ENCODE measurements at places on chromosomes 6 and 20.
A peak's percentile ranks its signal among the peaks of the same experiment; 100 is the strongest.

DNA sequence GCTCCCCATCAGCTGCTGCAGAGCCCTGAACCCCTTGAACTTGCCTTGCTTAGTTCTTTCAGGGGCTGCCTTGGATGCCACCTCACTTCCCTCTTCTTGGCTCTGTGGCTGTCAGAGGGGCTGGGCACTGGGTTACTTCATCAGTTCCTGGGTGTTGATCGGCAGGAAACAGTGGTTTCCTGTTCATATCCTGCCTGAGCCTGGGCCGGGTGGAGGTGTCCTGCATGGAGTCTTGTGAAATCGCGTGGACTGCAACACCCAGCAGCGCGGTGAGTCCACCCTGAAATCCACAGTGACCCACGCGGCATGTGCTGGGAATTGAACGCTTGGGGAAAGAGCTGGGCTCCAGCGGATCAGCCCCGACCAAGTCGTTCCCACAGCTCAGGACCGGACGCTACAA, 97.5 kb downstream of the CDH26 start:
- DNase-seq = peak; percentile 55

- no peak for DNase-seq
These were observed 136.3 kb downstream of the PREX1 start for GRCh38 chr20:48691523-48691922.

GRCh38 chr20:36116807-36117441, 37.6 kb upstream of the EPB41L1 start:
- no peak for DNase-seq

GRCh38 chr6:143261899-143262436, 188.5 kb downstream of the ADAT2 start:
- DNase-seq = no peak

DNA sequence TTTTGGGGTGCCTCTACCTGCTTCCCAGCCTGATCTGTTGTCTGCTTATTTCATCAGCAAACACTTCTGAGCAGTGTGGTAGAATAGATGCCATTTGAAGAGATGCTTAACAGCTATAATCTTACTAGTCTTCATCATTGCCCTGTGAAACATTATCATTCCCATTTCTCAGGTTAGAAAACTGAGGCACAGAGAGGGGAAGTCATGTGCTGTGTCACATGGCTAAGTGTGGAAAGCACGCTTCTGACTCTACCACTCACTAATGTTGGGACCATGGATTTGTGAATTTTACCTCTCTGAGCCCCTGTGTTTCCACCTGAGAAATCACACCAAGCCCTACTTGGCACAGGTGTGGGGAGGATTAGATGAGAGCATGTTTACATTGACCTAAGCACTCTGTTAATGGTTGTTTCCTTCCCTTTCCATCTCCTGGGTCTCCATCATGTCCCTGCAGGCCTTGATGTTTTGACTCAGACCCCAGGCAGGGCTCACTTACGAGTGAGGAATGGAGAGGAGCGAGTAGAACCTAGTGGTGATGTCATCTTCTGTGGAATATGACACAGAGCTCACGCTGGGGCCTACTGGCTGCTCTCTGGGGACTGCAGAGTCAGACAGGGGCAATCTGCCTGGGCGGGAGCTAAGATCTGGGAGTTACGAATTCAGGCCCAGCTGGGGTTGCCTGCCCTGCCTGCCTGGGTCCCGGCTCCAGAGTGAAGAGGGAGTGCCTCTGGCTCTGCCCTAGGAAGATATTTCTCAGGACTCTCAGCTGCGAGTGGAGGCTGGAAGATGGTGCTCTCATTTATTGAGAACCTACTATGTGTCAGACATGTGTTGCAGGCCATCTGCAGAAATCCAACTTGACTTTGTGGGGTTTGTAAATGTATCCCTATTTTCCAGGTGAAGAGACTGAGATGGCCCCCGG, 64.3 kb downstream of the CDH22 start:
- no peak for DNase-seq

DNA sequence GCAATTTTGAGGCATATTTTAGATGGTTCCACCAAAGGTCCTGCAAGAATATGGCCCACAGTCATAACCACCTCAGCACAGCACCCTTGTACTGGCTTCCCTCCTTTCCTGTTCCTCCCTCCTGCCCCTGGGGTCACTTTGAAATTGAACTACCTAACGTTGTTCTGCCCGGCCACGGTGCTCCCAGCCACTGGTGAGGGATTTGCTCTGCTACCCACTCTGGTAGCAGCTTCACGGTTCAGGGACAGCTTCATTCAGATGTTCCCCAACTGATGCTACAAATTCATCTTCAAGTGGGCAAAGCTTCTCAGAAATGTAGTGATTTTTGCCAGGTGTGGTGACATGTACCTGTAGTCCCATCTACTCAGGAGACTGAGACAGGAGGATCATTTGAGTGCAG, 7.9 kb upstream of the NELFCD start:
- no peak for DNase-seq

DNA sequence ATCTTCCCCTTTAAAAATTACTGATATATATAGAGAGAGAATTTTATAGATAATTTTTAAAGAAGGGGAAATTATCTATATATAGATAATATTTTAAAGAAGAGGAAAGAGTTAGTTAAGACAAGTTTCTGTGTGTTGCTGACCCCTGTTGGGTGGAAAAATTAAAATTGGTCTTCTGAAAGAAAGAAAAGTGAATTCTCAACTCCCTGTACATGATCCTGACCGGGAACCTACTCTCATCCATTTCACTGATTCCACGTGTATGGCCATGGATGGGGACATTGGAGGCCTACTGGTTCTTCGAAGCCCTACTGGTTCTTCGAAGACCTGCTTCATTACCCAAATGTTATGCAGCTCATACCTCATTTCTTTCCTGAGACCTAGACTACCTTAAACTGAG, 53.0 kb upstream of the TCF21 start:
- DNase-seq = no peak

GRCh38 chr20:57139342-57140093, 126.9 kb downstream of the BMP7 start:
- DNase-seq = no peak

- DNase-seq = no peak
These were observed 105.9 kb downstream of the CDKAL1 start for GRCh38 chr6:20640181-20640580.

- DNase-seq = no peak
These were observed 143.3 kb upstream of the HDDC2 start for GRCh38 chr6:125445054-125445453.

GRCh38 chr20:23132293-23132929, 46.3 kb upstream of the CD93 start:
- no peak for DNase-seq

GRCh38 chr20:8542110-8542486, 410.0 kb downstream of the PLCB1 start:
- no peak for DNase-seq

- DNase-seq = no peak
These were observed 92.3 kb upstream of the BEND6 start for GRCh38 chr6:56862415-56863175.

GRCh38 chr6:168301648-168302398, 17.8 kb downstream of the DACT2 start:
- DNase-seq = no peak

DNA sequence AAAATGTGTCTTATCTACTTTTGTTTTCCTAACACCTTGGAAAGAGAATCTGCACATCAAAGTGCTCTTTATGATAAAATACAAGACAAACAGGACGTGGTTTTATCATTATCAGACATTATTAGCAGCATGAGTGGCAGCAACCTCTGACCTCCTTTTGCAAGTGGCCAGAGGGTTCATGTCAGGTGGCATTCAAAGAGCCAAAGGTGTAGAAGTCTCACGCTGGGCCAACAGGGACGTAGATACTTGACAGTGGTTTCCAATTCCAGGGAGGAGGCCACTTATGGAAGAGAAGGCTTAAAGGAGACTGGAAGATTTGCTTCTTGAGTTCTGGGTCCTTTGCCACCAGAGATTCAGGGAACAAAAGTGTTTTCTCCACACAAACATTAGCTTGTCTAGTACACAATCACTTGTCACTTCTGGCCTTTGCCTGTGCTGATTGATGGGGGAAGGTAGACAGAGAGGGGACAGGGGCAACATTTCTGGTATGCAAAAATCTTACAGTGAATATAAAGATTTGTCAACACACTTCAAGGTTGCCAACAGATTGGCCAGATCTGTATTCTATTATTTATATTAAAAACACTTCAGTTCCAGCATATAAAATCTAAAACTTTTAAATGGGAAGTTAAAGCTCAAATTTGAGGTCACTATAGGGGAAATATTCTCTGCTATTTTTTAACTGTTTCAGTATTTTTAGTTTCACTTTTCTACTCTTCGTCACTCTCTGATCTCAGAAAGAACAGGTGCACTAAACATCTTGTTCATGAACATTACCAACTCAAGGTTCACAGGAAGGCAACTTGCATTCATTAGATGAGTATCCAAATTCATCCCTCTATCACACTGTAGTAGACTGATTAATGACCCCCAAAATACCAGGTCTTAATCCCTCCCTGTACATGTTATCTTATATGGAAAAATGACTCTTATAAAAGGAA, 52.1 kb upstream of the FBXO30 start:
- DNase-seq = peak; percentile 11

- no peak for DNase-seq
These were observed 148.8 kb downstream of the CFAP61 start for GRCh38 chr20:20201124-20201523.

DNA sequence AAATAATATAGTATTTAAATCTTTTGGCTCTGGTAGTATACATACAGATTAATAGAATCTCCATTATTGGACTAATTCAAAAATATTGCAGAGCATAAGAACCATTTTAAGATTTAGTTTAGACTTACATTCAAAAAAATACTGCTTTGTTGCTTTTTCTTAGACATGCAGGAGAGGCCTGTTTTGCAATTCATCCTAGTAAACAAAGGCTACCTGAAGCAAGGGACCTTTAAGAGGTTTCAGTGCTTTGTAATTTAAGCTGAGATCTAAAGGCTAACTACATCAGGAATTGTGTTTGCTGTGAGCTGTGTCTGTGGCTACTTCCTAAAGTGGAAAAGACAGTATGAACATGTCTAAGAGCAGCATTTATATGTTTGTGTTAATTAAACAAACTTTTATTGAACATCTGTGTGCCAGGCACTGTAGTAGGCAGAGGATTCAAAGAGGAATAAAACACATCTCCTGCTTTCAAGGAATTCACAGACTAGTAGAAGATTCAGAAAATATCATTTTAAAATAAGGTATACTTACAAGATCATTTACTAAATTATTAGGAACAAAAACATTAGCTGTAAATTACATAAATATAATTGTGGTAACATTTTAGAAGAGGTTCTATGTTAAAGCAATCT, 29.1 kb upstream of the CALHM6 start:
- DNase-seq = no peak

DNA sequence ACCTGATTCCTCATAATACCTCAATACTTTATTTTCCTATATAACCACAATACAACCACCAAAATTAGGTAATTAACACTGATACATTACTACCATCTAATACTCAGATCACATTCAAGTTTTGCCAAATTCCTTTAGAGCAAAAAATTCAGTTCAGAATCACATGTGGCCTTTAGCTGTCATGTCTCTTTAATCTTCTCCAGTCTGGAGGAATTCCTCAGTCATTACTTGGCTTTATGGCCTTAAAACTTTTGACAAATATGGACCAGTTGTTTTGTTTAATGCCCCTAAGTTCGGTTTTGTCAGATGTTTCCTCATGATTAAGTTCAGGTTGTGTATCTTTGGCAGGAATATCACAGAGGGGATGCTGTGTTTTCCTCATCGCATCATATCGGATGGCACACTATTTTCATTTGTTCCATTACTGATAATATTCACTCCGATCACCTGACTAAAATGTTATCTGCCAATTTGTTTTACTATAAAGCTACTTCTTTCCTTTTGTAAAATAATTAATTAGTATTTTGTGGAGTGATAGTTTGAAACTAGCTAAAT, 51.2 kb upstream of the AKIRIN2 start:
- no peak for DNase-seq

DNA sequence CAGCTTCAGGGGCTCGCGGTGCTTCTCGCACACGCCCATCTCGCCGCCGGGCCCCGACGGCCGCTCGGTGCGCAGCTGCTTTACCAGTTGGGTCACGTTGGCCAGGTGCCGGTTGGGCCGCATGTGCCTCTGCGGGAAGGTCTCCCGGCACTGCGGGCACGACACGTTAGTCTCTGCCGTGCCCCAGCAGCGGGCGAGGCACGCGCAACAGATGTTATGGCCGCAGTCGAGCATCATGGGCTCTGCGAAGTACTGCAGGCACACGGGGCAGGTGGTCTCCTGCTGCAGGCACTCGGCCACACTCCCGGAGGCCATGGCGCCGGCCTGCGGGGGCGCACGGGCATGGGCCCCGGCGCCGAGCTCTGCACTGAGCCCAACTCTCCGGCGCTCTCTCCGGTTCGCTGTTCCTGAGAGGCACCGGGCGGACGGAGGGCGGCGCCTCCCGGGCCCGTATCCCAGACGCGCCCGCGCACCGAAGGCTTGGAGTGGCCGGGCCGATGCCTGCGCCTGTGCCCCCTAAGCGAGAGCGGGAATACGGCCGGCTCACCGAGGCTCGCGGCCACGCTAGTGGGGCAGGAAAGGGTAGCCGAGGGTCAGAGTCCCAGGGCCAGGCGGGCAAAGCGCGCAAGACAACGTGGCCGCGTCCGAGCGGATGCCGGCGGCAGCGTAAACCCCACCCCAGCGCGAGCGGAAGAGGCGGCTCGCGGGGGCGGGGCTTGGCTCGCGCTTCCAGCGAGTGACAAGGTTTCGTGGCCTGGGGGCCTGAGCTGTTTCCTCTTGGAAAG, at the start of gene TRIM27:
TSS of gene TRIM27 (minus strand) at position 668 of the 785 bp plus-strand sequence. CDS start at position 315, 353 bp downstream.
- peak; percentile 88 for DNase-seq

DNA sequence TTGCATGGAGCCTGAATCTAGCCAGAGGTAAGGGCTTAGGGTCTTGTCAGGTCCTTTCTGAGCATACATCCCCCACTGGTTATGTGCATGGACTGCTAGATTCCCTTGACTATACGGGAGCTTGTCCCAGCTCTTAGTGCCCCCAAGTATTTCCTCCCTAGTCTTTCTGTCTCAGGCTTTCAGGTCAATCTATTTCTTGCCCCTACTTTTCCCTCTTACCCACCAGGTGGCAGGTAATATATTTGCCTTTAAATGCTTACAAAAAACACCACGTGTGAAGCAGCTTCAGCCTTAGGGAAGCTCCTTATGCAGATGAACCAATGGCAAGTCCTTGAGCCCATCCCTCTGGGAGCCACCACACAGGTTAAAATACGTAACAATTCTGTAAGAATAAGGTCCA, 454.2 kb downstream of the GRIK2 start:
- DNase-seq = no peak

DNA sequence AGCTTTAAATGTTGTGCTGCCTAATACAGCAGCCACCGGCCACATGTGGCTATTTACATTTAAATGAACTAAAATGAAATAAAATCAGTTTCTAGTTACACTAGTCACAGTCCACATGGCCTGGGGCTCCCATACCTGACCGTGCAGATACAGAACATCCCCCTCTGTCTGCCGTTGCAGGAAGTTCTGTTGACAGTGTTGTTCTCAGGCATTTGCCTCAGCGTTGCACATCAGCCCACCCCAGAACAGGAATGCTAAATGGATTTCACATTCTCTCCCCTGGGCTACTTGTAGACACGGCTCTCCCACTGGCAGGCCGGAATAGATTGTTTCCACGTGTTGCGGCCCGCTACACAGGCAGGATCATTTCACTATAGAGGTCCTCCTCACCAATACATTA, 26.3 kb downstream of the JAG1 start:
- no peak for DNase-seq

Data from CD4-positive, alpha-beta T cell treated with Interleukin-17A for 4 hours (primary cell).